M059J (cell line): ENCODE measurements at places on chromosomes 7 and 10.

GRCh38 chr7:131235489-131236317, 92.0 kb upstream of the MKLN1 start:
- DNase-seq = peak; percentile 100

DNA sequence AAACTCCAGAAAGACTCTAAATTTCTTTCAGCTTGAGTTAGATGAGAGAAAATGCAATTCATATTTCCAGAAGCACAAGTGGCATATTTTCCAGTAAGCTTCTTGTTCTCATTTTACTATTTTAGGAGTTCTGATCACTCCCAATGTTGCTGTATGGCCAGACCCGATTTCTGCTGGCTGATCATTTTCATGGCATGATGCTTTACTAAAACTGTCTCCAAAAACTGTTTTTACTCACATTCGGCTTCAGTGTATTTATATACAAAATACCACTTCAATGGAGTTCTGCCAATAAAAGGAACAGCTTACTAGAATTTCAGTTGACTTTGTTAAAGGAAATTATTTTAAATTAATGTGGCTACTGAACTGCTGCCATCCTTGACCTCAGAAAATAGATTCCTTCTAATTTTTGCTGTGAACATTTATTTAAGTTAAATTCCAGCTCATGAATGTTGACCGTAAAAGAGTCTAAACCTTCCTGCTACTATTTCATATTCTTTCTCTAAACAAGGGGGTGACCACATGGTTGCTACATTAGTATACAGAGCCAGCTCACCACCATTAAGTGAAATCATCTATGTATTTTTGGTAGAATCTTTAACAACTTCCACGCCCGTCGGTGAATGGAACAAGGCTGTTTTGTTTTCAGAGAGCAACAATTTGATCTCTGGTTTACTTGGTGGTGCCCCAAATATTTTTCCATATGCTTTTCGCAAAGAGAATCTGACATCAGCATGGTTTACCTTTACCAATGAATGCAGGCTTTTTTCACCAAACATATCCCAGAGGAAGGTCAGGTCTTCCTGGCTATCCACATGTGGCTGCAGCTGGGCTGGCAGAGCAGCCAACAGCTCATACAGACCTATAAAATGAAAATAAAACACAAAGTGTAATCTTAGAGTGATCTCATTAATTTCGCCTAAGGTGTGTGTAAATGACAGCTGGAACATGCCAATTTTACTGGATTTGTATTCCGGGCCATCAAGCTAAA, 101.2 kb downstream of the MPP7 start:
- peak; percentile 42 for DNase-seq

GRCh38 chr10:130378556-130379400, 242.6 kb downstream of the GLRX3 start:
- DNase-seq = no peak

DNA sequence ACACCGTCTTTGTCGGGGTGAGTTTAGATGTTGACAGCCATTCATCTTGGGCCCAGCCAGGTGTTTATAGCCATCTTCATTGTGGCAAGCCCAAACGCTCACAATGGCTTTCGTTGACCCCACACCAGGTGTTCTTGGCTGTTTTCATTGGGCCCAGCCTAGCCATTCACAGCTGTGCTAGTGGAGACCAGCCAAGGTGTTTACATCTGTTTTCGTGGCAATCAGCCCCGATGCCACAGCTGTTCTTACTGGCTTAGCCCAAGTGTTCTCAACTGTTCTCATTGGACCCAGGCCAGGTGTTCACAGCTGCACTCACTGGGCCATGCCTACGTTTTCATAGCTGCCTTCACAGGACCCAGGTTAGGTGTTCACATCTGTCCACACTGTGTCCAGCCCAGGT, 7.7 kb downstream of the FRG2B start:
- no peak for DNase-seq

DNA sequence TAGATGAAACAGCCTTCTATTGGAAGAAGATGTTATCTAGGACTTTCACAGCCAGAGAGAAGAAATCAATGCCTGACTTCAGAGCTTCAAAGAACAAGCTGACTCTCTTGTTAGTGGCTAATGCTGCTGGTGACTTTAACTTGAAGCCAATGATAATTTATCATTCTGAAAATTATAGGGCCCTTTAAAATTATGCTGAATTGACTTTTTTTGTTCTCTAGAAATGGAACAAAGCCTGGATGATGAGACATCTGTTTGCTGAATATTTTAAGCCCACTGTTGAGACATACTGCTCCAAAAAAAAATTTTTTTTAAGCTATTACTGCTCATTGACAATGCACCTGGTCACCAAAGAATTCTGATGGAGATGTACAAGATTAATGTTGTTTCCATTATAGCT, 189.2 kb downstream of the MBL2 start:
- DNase-seq = no peak

DNA sequence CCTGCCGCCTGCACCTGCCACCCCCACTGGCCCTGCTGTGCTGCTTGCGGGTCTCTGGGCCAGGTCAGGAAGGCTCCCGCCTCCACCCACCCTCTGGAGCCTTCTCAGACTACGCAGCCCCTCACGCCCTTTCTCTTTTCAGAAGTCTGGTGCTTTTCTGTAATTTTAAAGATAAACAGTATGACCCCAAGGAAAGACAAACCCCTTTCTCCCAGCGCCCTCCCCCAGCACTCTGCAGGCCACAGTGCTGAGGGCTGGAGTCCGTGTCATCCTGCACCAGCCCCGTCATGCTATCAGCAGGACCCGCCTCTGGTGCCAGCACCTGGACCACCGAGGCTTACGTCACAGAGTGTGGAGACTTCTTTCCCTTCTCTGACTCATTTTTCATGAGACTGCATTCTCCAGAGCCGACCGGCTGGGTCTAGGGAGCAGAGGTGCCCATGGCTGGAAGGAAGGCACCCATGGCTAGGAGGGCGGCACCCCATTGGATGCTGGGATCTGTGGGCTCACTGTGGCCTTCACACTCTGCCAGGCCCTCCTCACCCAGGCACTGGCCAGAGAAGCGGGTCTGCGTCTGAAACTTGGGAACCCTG, 53.4 kb downstream of the CFAP46 start:
- no peak for DNase-seq

DNA sequence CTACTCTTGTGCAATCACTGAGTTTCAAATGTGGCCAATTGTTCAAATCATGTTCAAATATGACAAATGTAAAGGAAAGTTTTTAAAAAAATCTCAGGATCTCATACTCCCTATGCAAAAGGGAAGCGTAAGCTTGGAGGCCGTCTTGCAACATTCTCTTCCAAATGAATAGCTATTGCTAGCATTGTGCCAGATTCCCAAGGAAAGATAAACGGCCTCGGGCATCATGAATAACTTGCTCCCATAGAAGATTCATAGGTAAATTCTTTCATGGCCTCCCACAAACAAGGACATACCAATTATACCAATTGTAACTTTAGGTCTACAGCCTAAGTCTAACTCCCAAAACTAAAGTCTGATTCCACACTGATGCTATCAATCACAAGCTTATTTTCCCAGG, 416.9 kb downstream of the THSD7A start:
- peak; percentile 44 for DNase-seq

DNA sequence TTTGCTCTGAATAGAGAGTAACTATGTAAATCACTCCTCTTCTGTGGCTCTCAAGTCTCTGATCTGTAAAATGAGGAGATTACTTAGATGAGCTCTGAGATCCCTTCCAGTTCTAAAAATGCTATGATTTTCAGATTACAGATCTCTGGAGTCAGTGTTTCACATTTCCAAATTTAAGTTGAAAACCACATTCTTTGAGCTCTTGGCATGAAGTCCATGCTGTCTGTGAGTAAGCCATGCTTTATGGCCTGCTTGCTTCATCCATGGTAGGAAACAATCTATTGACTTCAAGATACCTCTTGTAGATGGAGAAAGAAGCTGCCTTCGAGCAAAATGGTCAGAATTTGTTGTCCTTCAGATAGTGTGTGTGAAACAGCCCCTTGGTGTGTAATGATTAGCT, 64.9 kb downstream of the CELF2 start:
- no peak for DNase-seq

DNA sequence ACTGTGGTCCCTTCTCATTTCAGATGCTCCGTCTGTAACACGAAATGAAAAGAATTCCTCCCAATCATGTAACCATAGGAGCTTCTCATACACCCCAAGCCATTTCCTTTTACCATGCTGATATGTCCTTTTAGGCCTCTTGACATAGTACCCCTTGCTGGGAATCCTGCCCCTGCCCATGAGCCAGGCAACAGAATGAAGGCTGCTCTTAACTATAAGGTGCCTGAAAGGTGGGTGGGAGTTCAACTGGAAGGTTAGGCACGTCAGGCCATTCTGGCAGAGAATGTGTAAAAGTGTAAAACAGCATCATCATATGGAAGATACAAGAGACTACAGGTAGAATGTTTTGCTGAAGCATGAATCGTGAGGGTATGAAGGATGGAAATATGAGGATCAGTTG, 22.5 kb downstream of the IL2RA start:
- no peak for DNase-seq

DNA sequence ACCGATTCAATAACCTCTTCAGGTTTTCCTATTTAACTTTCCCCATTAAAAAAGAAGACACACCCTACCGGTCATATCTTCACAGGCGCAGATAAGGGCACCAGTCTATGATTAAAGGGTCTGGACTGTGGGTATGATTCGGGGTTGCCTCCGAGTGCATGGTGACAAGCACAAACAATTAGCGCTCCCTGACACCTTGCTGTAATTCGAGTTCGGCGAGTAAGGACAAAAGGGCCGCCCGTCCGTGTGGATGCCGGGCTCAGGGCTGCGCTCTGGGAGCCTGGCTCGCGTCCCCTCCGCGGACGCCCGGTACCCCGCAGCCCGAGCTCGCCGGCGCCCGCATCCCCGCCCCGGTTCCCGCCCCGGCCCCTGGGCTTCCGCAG, 111.9 kb upstream of the RHEB start:
- peak; percentile 55 for DNase-seq

DNA sequence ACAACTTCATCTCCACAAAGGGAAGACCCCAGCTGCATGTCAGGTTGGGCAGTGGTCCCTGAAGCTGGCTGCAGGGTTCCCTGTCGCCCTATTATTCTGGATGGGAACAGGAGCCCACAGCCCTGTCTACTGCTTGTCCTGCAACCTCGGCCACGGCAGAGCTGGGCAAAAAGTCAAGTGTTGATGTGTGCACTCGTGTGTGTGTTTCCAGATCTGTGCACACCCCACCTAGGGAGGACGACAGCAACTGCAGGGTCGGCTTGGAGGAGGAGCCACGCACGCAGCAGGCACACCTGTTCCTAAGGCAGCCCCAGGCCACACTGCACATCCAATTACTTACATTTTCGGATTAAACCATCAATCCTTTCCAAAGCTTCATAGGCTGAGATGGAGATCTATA, 23.6 kb downstream of the PITRM1 start:
- no peak for DNase-seq

DNA sequence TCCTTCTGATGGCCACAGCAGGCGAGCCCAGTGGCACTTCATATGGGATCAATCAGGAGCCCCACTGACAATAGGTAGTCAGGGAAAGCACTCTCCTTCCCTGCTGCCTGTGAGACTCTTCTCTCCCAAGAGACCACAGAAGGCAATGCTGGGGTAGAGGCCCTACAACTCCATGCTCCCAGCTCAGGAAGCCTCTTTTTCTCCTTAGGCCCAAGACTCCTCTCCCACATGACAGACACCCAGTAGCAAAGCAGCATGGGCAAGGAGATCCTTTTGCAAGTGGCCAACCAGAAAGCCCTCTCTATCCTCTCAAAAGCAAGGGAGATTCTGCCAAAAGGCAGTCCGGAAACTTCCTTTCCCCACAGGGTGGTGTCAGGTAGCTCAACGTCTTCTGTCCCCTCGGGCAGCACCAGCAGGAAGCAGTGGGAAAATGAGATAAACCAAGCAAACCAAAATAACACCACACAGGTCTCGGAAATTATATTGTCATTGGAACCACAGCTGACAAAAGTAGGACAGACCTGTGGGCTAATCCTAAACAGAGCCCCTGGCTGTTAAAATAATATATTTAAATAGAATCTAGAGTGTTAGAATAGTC, 172.7 kb upstream of the GDF10 start:
- DNase-seq = no peak

DNA sequence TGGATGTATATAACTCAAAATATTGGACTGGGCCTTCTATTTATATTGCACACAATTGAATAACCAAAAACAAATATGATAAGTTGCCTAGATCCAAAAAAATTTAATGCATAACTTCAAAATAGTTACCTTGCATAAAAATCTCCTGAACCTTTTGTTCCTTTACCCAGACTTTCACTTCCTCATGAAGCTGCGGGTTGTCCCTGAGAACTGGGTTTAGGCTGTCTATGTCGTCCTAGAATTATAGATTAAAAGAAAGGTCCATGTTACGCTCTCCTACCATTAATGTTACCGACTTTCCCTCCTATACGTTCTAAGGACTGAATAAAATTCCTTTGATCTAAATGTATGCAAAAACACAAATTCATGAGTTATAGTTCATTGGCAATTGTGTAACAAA, 86.6 kb downstream of the NRBF2 start:
- no peak for DNase-seq

GRCh38 chr10:21926949-21927348, 76.6 kb downstream of the DNAJC1 start:
- peak; percentile 89 for DNase-seq

- no peak for DNase-seq
These were observed 16.5 kb downstream of the MAT1A start for GRCh38 chr10:80272793-80273522.

GRCh38 chr7:94422136-94422535, 27.4 kb downstream of the COL1A2 start:
- no peak for DNase-seq

DNA sequence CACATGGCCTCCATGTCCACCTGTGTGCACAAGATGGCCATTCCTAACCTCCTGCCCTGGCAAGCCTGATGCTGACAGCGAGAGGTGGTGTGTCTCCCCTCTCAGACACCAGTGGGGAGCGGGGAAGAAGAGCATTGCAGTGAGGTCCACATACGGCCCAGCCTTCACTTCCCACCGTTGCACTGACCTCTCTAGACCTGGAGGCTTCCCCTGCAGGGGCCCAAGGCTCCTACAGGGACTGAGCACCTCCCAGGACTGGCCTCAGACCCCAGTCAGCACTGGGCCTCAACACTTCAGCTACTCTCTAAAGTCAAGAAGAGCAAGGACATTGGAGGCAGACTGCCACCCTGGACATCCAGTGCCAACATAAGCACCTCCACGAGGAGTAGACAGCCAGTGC, 15.9 kb downstream of the STK32C start:
- DNase-seq = no peak

DNA sequence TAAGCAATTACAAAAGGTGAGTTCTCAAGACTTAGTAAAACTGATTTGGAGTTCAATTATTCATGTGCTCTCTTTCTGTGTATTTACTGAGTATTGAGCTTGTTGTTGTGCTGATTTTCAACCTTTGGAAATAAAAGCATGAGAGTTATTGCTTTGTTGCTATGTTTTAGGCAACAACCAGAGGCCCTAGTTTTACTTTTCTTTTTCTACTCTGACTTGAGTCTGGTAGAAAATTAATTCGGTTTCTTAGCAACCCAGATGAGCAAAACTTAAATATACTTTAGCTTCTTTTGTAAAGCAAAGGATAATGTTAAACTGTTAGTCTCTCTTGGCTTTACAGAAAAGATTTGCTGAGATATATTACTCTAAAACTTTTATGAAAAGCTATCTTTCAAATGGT, 66.4 kb upstream of the SCIN start:
- DNase-seq = peak; percentile 14

- DNase-seq = peak; percentile 67
These were observed 40.7 kb upstream of the SDK1 start for GRCh38 chr7:3260401-3260715.
